ENCODE measurements at places on chromosomes 16 and 17. TPM values are rescaled to one million over a fixed set of nuclear protein-coding genes. Genes with fewer than 3 reads are reported as not detected.

HSPB9 gene
- not detected for total RNA-seq

SLC38A7 gene
- 15.6 TPM for total RNA-seq

KRTAP9-8 gene
- not detected for total RNA-seq

CTRB1 gene
- 2.7 TPM for total RNA-seq

DNA sequence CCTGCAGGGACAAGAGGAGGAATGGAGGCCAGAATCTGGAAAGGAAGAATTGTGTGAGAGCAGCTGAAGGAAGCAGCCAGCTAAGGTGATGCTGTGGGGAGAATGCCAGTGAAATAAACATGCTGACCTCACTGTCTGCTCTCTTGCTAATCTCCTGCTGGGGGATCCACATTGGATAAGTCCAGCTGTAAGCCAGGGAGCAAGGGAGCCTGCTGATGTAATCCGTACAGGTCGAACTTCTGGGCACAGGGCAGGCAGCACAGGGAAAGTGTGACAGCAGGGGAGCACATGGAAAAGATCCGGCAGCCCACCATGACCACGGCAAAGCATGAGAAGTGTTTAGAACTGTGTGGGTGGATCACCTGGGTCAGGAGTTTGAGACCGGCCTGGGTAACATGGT is 7.5 kb upstream of the XPO6 start:
- no peak for DNase-seq

DNA sequence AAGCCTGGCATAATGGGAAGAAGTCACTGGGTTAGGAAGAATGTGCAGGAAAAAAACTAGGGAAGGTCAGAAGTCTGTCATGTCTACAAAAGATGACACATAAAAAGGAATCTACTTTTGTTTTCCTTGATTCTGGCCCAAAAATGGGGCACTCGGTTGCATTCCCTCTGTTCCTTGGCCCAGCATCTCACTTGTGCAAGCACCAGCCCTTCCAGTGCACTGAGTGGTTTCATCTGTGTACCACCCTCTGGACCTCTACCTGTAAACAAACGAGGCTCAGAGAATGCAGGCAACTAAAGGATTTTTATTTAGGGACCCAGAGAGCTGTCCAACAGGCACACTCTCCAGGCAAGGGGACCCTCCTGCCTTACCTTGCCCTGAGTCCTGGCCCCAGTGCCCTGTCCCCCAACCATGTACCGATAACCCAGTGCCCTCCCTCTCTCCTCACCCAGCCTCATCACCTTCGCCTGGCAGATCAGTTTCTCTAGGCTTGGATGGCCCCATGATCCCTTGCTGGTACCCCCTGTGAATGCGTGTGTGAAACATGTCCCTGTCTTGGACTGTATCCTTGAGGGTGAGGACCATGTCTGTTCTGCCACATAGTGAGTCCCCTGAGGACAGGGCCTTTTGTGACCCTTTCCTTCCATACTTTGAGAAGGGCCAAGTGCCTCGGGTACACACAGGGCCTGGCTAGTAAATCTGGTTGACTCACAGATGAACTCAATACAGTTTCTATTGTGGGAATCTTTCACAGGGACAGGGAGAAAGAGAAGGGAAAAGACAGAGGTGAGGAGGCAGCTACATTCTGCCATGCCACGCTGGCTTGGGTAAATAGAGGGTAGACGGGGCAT is 13.3 kb downstream of the NXPH3 start:
- DNase-seq, result no peak

- no peak for DNase-seq
Measured at GRCh38 chr17:80053102-80053501, 16.7 kb downstream of the CCDC40 start.

GRCh38 chr17:42883802-42884558 is 16.6 kb upstream of the G6PC1 start:
- no peak for DNase-seq

- DNase-seq, result no peak
Measured at GRCh38 chr17:78613416-78613815, 36.2 kb upstream of the DNAH17 start.

- DNase-seq, result no peak
Measured at GRCh38 chr17:78821961-78822360, 18.7 kb downstream of the USP36 start.

- DNase-seq, result no peak
Measured at GRCh38 chr16:53922807-53923571, 219.0 kb downstream of the FTO start.

DNA sequence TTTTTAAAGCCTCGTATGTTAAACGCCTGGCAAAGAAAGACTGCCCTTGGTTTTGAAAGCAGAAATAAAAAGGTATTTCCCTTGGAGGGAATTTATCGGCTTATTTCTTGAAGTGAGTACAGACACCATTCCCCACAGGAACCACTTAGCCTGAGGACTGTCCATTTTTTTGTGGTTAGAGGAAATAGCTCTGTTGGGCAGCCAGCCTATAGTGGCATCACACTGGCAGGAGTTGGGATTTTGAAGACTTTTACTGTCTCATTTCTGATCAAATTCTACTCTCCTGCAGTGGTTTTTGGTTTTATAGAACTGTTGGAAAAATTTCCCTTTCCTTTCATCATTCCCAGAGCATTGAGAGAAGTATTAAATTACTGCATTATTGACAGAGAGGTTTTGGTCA is 34.1 kb upstream of the CDC6 start:
- no peak for DNase-seq

- no peak for DNase-seq
Measured at GRCh38 chr17:42779936-42780850, at the start of gene WNK4. WNK4 (plus strand) TSS chr17:42780610; CDS start chr17:42780699, 89 bp downstream.

GRCh38 chr17:21500064-21500463 is 123.9 kb downstream of the KCNJ12 start:
- no peak for DNase-seq

- peak; percentile 81 for DNase-seq
Measured at GRCh38 chr17:81132770-81133723, 32.3 kb upstream of the PVALEF start.

All from sciatic nerve (tissue), 2 donors.